ENCODE measurements at places on chromosomes 6 and 20.

DNA sequence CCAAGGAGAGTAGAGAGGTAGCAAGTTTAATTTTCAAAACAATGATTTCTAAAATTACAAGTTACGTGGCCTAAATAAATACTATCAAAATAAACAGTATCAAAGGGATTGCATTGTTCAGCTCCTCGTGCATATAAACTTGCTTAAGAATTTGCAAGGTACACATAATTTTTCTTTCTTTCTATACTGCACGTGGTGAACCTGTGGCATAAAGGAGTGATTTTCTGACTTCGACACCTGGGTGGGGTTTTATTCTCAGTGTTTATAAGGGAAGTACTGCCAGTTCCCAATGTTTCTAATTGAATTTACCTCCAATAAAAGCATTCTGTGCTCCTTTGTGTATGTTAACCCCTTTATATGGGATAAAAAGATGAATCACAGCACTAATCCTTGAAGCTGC lies 50.1 kb upstream of the C20orf144 start:
- no peak for DNase-seq

- no peak for DNase-seq
Observed at GRCh38 chr6:47308198-47308517, 1.5 kb downstream of the TNFRSF21 start.

DNA sequence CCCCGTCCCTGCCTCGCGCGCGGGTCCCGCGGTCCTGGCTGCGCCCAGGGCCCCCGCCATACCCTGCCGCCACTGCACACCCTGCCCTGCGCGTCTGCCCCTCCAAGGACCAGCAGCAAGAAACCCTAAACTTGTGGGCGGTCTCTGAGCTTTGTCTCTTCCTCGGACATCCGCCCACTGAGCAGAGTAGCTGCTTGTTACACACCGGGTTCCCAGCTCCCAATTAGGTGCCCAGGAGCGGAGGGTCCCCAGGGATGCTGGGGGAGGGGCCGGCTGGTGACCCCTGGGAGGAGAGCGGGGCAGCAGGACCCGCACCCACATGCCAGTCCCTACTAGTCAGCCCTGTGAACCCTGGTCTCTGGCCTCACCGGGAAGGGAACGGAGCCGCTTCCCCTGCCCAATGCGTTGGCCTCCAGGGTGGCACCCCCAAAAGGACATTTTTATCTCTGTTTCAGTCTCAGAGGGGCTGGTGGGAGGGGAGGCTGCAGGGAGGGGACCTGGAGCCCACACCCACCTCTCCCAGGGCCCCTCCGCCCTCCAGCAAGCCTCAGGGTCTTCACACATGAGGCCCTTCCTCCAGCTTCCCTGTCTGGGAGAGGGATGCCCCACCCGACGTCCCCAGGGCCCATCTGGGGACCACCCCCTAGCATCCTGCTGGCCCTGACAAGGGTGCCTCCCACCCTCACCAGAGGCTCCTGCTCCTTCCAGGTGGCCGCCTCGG lies 10.5 kb downstream of the STMN3 start:
- DNase-seq: no peak

DNA sequence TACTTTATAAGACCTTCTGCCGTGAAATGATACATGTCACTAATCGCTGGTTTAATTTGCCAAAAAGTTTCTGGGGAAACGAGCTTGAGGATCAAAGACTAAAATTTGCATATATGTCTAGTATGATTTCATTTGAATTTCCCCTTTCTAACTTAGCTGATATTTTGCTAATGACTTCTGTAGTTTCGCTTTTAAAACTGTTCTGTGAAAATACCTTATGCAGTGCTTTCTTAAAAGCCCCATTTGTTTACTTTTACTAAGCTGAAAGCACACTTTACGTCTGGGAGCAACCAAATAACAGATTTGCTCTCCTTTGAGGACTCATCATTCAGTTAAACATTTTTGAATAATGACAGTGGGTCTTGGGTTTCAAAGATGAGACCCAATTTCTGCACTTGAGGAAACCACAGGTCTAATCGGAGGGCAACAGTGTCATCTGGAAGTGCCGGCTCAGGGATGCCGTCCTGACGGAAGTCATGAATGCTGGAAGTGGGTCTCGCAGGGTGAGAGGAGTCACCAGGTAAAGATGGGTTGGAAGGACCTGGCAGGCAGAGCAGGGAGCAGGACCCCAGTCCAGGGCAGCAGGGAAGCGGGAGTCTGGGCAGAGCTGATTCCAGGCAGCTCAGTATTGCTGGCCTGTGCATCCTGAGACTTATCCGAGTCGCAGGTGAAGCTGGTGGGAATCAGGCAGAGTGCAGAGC lies 33.2 kb downstream of the PLEKHG1 start:
- no peak for DNase-seq

GRCh38 chr6:154292855-154293519 lies 63.6 kb downstream of the IPCEF1 start:
- no peak for DNase-seq

DNA sequence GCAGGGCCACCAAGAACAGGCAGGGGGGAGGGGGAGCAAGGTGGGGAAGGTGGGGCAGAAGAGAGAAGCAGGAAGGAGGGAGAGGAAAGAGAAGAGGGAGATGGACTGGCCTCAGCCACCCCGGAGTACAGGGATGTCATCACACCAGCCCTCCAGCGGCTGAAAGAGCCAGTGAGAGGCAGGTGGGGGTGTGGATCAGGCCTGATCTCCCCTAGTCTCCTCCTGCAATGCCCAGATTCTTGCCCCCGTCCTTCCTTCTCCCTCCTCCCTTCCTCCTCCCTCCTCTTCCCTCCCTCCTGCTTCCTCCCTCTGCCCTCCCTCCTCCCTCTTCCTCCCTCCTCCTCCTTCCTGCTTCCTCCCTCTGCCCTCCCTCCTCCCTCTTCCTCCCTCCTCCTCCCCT lies 61.5 kb downstream of the YTHDF1 start:
- DNase-seq: no peak

- DNase-seq: no peak
Observed at GRCh38 chr20:23393996-23394775, 27.1 kb downstream of the NAPB start.

GRCh38 chr6:134117409-134117808 lies 65.0 kb upstream of the SLC2A12 start:
- DNase-seq: no peak

- DNase-seq: no peak
Observed at GRCh38 chr20:39600871-39601270, 638.7 kb downstream of the DHX35 start.

DNA sequence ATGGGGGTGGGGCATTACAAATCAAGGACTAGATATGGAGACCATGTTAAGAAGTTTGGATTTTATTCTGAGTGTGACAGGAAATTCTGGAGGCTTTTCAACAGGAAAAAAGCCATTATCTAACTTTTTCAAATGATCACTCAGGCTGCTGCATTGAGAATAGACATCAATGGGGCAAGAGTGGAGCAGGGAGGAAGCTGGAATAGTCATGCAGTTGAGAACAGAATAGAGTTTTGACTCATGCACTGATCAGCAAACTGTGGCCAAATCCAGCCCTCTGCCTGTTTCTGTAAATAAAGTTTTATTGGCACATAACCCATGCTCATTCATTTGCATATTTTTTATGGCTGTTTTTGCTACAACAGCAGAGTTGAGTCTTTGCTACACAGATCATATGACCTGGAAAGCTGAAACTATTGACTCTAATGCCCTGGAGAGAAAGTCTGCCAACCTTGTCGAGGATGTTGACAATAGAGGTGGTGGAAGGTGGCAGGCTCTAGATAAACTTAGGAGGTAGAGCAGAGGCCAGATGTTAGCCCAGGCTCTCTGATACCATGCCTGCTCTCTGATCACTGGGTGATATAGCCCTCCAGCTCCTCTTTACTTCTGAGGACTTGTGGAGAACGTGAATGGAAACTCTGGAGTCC lies 441.8 kb downstream of the PTPRT start:
- DNase-seq: no peak
